Fibroblast of lung (primary cell): ENCODE measurements at places on chromosomes 13 and 19. TPM values are rescaled to one million over a fixed set of nuclear protein-coding genes. Genes with fewer than 3 reads are reported as not detected.

Gene UBE2L5
- total RNA-seq: not detected in 2 replicates

Gene LRG1
- total RNA-seq: not detected in 2 replicates

Gene PRR36
- under 0.01 TPM in 1 of 2 replicates, not detected in the other for total RNA-seq

Gene SPTBN4
- 3.9 and 6.6 TPM in 2 replicates for total RNA-seq

Gene SPIB
- under 0.01 TPM in 1 of 2 replicates, not detected in the other for total RNA-seq

Gene ZNF708
- total RNA-seq: 3.1 and 4.6 TPM in 2 replicates

Gene LIPE
- 0.51 and 1.7 TPM in 2 replicates for total RNA-seq

Gene RFXAP
- total RNA-seq: 1.0 and 1.8 TPM in 2 replicates

Gene CCNA1
- 3.5 TPM in 1 of 2 replicates, not detected in the other for total RNA-seq

Gene IRGC
- not detected in 2 replicates for total RNA-seq

Gene ZIM2
- total RNA-seq: under 0.01 TPM in 1 of 2 replicates, not detected in the other

Gene C19orf81
- not detected in 2 replicates for total RNA-seq

Gene ZNF626
- 18.3 and 18.7 TPM in 2 replicates for total RNA-seq

Gene LGALS14
- not detected in 2 replicates for total RNA-seq

Gene CAPN12
- total RNA-seq: 0.26 and 0.50 TPM in 2 replicates

Gene IRF3
- total RNA-seq: 55.2 and 61.1 TPM in 2 replicates

Gene TBC1D4
- 11.3 and 15.4 TPM in 2 replicates for total RNA-seq

Gene SH2D3A
- not detected in 2 replicates for total RNA-seq

Gene ZNF426
- total RNA-seq: 28.9 and 29.8 TPM in 2 replicates

Gene F10
- 20.3 and 41.5 TPM in 2 replicates for total RNA-seq

Gene PRODH2
- not detected in 2 replicates for total RNA-seq

Gene PEAK3
- not detected in 2 replicates for total RNA-seq

Gene PDE4C
- 1.3 and 2.0 TPM in 2 replicates for total RNA-seq

Gene DLEU7
- total RNA-seq: not detected in 2 replicates

Gene NUMBL
- total RNA-seq: 30.6 and 33.4 TPM in 2 replicates

Gene ZNF583
- total RNA-seq: 5.4 TPM in 2 replicates

Gene ALOX5AP
- 0.17 TPM in 1 of 2 replicates, not detected in the other for total RNA-seq

Gene DBP
- 17.2 and 23.6 TPM in 2 replicates for total RNA-seq

Gene TBXA2R
- total RNA-seq: 0.77 and 1.8 TPM in 2 replicates

Gene IQCN
- 0.51 and 0.83 TPM in 2 replicates for total RNA-seq

Gene GPC6
- 33.7 and 50.3 TPM in 2 replicates for total RNA-seq

Gene OR7D2
- total RNA-seq: under 0.01 and 0.17 TPM in 2 replicates

Gene ADAT3
- 1.5 and 1.7 TPM in 2 replicates for total RNA-seq

Gene PEX11G
- total RNA-seq: 3.8 and 3.9 TPM in 2 replicates

Gene MEIOSIN
- total RNA-seq: not detected in 2 replicates
